ENCODE measurements at places on chromosomes 1 and 21.

GRCh38 chr1:88141499-88142074 is 542.5 kb upstream of the PKN2 start:
- DNase-seq, result no peak

DNA sequence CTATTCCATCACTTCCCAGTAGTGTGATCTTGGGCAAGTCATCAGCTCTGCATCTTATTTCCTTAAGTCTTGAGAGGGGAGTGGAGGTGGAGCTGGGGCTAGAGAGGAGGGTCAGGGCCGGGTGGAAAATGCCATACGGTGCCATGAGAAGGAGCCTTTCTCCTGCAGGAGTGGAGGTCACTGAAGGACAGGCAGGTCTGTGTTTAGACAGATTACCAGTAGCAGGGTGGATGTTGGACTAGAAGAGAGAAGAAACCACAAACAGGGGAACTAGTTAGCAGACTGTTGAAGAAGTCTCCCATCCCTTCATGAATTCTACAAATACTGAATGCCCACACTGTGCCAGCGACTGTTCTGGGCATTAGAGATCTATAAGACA is 13.9 kb upstream of the CPT2 start:
- DNase-seq, result no peak

- DNase-seq, result no peak
Measured at GRCh38 chr1:110243146-110243545, 33.0 kb downstream of the KCNC4 start.

DNA sequence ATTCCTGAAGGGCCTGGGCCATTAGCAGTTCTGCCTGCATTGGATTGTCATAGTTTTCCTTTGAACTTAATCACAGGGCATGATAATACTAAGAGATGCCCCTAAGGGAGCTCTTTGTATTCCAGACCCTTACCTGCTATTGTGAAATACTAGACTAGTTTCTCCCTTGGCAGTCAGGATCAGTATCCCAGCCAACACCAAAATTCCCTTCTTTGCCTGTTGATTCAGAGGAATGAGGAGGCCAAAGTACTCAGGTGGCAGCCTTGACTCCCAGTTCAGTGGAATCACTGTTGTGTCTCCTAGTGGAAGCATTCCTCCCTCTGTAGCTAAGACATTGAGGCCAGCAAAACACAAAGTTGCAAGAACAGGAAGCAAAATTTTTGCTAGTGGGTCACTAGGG is 20.7 kb downstream of the SLAMF7 start:
- no peak for DNase-seq

DNA sequence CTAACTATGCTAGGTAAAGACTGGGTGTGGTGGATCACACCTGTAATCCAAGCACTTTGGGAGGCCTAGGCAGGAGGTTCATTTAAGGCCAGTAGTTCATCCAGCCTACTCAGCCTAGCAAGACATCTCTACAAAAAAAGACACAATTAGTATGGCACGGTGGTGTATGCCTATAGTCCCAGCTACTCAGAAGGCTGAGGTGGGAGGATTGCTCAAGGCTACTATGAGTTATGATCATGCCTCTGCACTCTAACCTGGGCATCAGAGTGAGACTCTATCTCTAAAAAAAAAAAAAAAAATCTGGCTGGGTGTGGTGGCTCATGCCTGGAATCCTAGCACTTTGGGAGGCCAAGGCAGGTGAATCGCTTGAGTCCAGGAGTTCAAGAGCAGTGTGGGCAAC is 21.6 kb downstream of the NUP210L start:
- DNase-seq, result no peak

DNA sequence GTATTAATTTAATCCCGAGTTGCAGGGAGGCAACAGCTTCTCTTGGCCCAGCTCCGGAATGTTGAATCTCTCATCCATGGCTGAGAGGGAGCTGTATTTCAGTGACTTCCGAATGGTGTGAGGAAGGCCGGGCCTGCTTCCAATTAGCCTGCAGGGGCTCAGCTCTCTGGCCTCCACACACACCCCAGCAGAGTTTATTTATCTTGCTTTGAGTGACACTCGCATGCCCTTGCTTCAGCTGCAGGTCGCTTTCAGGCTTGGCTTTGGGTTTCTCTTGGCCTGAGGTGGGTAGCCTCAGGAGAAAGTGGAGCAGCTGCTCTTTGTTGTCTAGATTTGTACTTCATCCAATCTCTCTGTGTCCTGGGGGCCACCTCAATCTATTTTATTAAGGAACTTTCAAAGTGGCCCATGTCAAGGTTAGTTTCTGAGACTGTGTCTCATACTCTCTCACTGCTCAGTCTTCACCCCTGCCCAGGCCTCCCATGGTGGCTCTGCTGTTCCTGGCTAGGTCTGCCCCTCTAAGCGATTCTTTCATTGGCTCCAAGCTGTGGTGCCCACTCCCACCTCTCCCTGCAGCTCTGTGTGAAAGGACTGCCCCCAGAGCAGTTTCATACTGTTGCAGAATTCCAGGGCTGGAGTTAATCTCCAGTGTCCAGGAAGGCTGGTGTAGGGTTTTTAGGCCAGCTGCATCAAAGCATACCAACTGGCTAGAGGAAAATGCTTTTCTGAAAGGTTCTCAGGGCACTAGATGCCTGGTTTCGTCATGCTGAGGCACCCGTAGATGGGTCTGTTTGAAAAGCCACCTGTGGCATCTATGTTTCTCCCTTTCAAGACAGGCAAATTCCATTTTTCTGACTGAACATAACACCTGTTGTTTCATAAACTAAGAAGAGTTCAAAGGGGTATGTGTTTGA is 153.5 kb downstream of the PLXNA2 start:
- DNase-seq, result no peak

- DNase-seq, result no peak
Measured at GRCh38 chr1:77039739-77040138, 172.5 kb downstream of the ST6GALNAC5 start.

GRCh38 chr1:157399343-157399983 is 152.9 kb downstream of the FCRL5 start:
- DNase-seq, result no peak

GRCh38 chr1:31936278-31936980 is 1.7 kb downstream of the PTP4A2 start:
- DNase-seq, result no peak

- no peak for DNase-seq
Measured at GRCh38 chr1:197304638-197305200, 36.7 kb downstream of the CRB1 start.

DNA sequence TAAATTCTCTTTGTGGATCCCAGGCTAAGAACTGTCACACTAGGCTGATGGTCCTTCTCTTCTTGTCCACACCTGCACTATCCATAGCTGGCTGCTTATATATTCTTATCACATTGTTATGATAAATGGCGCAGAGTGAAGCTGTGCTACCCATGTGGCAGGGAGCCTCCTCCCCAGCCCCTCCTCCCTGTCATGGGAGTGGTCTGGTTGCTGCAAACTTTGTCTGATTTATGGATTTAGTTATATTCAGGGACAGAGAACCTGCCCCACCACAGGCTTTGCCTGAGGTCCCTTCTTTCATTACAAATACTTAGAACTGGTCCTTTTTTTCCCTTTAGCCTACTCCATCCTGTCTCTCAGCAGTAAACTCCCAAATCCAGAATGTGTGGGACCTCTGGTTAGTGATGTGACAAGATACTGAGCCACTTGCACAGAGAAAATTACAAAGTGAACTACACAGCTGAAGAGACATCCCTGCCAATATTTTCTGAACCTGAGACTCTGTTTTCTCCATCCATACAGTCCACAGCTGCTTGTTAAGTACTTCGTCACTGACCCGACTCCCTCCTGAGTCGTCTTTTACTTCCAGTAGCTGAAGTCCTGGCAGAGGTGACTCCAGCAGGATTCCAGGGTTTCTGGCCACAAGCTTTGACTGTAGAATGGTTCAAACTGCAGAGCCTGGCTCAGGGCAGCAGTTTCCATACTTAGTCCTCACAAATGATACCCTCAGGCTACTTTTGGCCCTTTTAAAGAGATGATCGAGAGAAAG is 37.6 kb downstream of the PTGFRN start:
- DNase-seq, result no peak

- DNase-seq, result peak; percentile 79
Measured at GRCh38 chr1:24966724-24967346, 36.8 kb upstream of the RUNX3 start.

GRCh38 chr1:115189814-115190539 is 100.7 kb upstream of the TSPAN2 start:
- no peak for DNase-seq

GRCh38 chr1:217673387-217673786 is 42.2 kb downstream of the SPATA17 start:
- DNase-seq, result no peak

- no peak for DNase-seq
Measured at GRCh38 chr1:24438423-24438901, 22.9 kb downstream of the NIPAL3 start.
